Brain microvascular endothelial cell (primary cell): ENCODE measurements at places on chromosomes 7 and 10.

DNA sequence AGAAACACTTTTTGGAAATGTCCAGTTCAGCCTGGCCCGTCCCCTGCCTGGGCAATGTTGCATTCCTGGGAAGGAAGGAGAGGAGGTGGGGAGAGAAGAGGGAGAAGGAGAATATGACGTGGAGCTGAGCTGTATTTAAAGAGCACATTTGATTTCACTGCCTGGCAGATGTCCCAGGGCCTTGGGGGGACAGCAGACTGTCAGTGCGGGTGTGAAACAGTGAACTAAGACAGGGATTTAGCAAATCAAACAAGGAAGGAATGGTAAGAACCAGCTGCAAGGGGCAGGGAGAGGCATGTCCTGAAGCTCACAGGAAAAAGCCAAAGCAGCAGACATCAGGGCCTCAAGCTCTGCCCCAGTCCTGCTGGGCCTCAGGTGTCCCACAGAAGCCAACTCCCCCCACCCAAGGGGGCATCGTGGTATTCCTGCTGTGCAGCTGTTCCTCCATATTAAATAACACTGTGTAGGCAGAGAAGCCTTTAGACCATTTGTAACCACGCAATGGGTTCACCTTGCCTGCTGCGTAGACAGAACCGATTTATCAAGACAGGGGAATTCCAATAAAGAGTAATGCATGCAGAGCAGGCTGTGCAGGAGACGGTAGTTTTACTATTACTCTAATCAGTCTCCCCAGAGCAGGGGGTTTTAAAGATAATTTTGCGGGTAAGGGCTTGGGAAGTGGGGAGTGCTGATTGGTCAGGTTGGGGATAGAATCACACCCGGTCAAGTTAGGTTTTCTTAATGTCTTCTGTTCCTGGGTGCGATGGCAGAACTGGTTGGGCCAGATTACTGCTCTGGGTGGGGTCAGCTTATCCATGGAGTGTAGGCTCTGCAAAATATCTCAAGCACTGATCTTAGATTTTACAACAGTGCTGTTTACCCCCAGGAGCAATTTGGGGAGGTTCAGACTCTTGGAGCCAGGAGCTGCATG is 18.3 kb downstream of the LEP start:
- no peak for DNase-seq

- DNase-seq: no peak
These were observed 15.6 kb downstream of the FOXL3 start for GRCh38 chr7:305410-306151.

GRCh38 chr10:31422634-31423033 is 103.6 kb downstream of the ZEB1 start:
- DNase-seq: no peak

DNA sequence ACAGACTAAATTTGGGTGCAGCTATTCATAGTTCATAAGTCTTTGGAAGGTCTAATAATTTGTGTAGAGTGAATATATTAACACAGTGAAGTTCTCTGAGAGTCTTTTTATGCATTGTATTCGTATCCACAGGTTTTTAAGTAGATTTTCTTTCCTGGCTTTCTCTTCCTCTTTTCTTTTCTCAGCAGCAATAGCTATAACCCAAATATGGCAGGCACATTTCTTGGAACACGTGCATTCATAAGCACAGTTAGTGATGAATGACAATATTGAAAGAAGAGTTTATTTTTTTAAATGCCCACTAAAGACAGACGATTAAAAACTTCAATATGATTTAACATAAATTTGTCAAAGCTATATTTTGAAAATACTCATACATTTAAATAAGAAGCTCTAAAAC is 220.5 kb upstream of the MBL2 start:
- DNase-seq: no peak

- DNase-seq: no peak
These were observed 89.4 kb downstream of the INPP5A start for GRCh38 chr10:132626761-132627665.

DNA sequence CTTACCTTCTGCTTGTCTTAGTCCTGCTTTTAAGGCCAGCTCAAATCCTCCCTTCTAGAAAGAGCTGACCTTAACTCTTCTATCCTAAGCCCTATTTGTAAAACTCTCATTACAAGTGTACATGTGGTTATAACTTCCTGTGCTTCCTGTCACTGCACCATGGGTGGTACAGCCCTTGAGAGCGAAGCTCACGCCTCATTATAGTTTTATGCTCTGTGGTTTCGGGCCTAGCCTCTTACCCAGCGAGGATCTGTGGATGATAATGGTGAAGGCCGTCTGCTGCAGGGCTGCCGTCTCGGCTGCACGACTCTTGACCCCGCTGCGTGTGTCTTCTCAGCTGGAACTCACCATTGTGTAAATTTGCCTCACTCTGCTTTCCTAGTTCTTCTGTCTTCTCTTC is 74.6 kb downstream of the CUL1 start:
- peak; percentile 6 for DNase-seq

GRCh38 chr10:86779220-86780017 is 23.0 kb downstream of the BMPR1A start:
- no peak for DNase-seq

DNA sequence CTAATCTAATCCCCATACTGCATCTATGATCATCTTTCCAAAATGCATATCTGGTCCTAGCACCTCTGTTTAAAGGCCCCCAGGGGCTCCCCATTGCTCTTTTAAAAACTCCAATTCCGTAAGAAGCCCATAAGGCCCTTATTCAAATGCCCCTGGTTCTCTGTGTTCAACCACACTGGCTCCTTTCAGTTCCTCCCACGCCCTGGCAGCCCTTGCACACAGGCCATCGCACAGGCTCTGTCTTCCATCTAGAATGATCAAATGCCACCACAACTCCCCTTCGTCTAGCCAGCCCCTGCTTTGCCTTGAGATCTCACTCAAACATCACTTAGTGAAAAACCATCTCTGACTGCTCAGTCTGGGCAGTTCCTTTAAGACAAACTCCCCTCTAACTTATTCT is 112.9 kb upstream of the LYZL2 start:
- DNase-seq: no peak

- peak; percentile 98 for DNase-seq
These were observed 48.6 kb upstream of the PPIF start for GRCh38 chr10:79298403-79299244.

- no peak for DNase-seq
These were observed 182.1 kb downstream of the CHCHD3 start for GRCh38 chr7:132899833-132900232.

DNA sequence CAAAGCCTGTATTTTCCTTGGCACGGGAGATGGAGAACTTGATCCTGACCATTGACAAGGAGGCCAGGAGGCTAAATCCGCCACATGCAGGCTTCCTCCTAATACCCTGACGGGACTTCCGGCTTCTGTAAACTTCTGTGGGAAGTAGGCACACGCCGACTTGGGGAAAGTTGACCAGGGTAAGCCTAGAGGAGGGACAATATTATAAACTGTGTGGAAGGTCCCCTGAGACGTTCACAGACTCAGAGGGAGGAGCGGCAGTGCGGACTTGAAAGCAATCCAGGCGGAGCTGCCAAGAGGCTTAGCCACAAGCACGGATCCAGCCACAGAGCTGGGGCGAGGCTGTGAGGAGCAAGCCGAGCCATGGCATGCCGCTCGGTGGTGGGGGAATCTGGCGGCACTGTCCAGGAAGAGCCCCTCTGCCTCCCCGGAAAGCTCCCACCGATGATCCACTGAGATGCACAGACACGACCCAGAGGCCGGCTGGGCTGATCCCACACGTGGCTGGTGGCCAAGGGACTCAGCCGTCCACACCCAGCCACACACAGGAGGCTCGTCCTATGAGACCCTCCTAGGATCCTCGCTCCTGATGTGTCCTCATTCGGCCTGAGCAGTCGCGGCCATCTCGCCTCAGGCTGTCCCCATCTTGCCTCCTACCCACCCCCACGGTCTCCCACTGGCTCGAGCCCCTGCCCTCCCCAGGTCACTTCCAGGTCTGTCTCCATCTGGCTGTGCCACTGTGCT is 40.0 kb upstream of the INSIG1 start:
- DNase-seq: peak; percentile 76

- peak; percentile 75 for DNase-seq
These were observed 1407.5 kb upstream of the LRRTM3 start for GRCh38 chr10:65518379-65518778.

- DNase-seq: no peak
These were observed 25.2 kb downstream of the IRF5 start for GRCh38 chr7:128962899-128963298.

GRCh38 chr7:79880312-79880711 is 254.3 kb upstream of the GNAI1 start:
- DNase-seq: no peak

- no peak for DNase-seq
These were observed 568.3 kb downstream of the TYW1 start for GRCh38 chr7:67564959-67565358.

DNA sequence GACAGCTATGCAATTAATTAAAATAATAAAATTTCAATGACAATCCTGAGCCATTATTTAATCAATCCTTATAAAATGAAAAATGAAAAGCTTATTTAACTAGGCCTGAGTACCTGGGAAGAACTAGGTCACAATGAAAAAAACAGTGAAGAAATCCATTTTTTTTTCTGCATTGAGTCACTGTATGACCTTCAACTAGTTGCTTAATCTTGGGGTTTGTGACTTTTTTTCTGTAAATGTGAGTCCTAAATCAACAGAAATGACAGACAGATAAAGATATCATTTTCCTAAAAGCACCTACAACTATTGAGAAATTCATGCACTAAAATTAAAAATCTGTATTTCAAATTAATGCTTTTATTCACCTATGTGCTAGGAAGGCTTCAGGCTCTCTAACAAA is 96.8 kb downstream of the TMEM26 start:
- DNase-seq: no peak

GRCh38 chr7:112283382-112283910 is 77.0 kb downstream of the ZNF277 start:
- DNase-seq: no peak

GRCh38 chr10:25048450-25048849 is 32.0 kb downstream of the THNSL1 start:
- DNase-seq: no peak

DNA sequence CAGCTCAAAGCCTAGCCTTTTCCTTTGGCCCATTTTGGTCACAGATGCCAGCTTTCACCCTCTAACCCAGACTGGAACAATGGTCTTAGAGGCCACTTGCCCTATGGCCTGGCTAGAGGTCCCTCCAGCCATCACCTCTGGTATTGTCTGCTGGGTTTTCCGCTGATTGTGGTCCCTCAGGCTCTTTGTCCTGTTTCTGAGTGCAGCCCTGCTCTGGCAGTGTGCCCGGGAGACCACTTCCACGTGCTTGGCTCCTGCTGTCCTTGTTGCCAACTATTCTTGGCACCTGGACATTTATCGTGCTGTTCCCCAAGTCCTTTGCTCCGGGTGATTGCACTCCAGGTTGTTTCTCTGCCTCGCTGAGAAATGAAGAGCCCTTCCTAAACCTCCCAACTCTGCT is 53.3 kb upstream of the FAM180A start:
- no peak for DNase-seq

DNA sequence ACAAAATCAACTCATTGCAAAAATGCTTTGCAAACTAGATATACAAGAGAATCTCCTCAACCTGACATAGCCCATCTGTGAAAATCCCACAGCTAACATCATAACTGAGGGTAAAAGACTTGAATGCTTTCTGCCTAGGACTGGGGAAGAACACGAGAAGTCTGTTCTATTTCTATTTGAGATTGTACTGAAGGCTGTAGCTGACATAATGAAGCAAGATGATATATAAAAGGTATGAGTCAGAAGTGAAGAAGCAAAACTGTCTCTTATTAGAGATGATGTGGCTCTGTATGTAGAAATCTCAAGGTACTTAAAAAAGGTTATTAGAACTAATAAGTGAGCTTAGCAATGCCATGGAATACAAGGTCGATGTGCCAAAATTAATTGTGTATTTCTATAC is 639.9 kb upstream of the PFKP start:
- DNase-seq: no peak

- no peak for DNase-seq
These were observed 41.3 kb upstream of the AOAH start for GRCh38 chr7:36765605-36766004.
